ENCODE measurements at places on chromosomes 4 and X. TPM values are rescaled to one million over a fixed set of nuclear protein-coding genes. Genes with fewer than 3 reads are reported as not detected.

DNA sequence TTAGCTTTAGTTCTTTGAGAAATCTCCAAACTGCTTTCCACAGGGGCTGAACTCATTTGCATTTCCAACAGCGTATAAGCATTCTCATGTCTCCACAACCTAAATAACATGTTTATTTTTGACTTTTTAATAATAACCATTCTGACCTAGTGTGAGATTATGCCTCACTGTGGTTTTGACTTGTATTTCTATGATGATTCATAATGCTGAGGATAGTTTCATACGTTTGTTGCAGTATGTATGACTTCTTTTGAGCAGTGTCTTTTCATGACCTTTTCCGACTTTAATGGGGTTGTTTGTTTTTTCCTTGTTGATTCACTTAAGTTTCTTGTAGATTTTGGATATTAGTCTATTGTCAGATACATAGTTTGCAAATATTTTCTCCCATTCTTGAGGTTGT is 1833.0 kb upstream of the PCDH10 start:
- no peak for DNase-seq

GRCh38 chr4:123535037-123535748 is 138.6 kb downstream of the SPRY1 start:
- no peak for DNase-seq

DNA sequence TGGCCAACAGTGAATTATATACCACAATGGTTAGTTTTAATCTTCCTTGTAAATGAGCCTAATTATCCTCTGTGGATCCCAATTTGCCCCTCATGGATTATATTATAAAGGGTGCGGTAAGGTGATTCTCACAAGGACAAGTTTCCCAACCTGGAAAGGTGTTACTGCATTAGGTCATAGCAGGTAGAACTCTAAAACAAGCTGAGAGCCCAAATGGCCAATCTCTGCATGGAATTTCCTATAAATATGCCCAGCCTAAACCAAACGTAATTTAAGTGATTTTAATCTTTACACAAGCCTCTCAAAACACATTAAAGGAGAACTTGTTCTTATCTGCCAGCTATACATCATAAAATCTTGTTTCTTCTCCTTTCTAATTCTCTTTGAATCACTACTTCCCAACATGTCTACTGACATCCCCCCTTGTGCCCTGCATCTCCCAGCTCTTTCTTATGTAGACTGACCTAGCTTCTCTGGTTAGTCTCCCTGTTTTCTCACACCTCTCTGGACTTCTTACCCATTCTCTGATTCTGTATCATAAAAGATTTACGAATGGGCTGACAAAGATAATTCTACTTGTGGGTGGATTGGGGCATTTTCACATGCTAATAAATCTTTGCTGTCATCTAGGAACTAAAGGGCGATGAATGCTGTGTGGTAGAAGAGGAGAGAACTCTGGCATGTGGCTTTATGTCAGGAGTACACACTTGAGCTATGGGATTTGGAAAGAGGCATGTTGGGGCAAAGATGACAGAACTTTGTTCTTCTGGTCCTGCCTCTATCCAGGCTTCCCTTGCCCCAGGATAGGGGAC is 94.3 kb upstream of the PGRMC2 start:
- no peak for DNase-seq

- no peak for DNase-seq
These were observed 173.8 kb upstream of the MID1 start for GRCh38 chrX:10794203-10794630.

DNA sequence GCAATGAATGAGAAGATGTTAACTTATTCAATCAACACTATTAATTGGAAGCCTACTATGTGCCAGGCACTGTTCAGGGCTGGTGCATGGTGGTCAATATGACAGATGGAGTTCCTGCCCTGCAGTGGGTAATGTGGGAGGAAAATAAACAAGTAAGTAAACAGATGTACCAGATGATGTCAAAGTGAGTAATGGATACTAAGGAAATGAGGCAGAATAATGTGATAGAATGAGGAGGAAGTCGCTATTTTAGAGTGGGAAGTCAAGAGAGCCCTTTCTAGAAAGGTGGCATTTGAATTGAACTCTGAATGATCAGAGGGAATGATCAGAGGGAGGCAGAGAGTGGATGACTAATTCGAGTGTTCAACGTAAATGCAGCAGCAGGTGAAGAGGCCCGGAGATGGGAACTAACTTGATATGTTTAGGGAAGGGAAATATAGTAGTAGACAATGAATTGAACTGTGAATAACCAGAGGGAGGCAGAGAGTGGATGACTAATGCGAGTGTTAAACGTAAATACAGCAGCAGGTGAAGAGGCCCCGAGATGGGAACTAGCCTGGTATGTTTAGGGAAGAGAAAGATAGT is 48.3 kb downstream of the HMGB3 start:
- DNase-seq: no peak

- DNase-seq: no peak
These were observed 89.9 kb upstream of the PRKX start for GRCh38 chrX:3803305-3803704.

GRCh38 chrX:132877954-132878536 is 80.4 kb downstream of the HS6ST2 start:
- no peak for DNase-seq

GRCh38 chr4:102343964-102344519 is 1.2 kb downstream of the SLC39A8 start:
- DNase-seq: no peak

- DNase-seq: no peak
These were observed 22.0 kb downstream of the TBL1X start for GRCh38 chrX:9486786-9487387.

DNA sequence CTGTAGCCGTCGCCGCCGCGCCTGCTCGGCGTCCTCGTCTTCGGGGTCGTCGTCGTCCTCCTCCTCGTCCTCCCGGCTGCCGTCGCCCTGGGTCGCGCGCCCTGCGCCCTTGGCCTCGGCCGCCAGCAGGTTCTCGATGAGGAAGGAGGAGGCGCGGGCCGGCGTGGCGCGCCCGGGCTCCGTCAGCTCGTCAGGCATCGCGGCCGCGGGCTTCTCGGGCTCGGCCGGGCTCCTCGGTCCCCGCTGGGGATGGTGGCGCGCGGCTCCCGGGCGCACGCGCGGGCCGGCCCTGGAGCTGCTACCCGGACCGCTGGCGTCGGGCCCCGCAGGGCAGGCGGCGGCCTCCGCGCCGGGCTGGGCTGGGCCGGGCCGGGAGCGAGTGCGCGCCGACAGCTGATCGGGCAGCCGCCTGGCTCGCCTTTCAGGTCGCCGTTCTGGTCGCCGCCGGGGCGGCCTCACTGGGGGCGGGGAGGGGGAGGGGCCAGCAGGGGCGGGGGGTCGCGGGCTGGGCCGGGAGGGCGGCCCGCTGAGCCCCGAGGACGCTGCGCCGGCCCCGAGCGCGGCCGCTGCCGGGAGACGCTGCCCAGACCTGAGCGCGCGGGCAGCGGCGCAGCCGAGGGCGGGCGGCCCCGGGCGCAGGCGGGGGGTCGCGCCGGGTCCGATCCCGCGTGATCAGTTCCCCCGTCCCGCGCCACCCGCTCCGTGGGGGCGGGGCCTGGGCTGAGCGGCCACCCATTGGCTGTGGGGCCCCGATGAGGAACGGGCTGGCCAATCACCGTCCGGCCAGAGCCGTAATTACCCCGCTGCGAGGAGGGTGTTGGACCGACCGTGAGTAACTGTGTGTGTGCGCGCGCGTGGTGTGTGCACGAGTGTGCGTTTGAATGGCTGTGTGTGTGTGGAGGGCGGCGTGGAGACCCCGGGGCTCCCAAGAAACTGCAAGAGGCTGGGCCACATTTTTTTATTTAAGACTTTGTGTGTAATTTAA is at the start of gene HMX1:
Gene HMX1, minus strand, starts transcription at position 423 of the 985 bp plus-strand sequence. Its CDS starts 225 bp downstream, at position 198.
- DNase-seq: peak; percentile 89

- DNase-seq: peak; percentile 12
These were observed at the start of gene ANOS1 for GRCh38 chrX:8731559-8732395. TSS of gene ANOS1 (minus strand) at chrX:8732137. CDS start at chrX:8732036, 101 bp downstream.

- DNase-seq: no peak
These were observed 9.8 kb downstream of the DCAF8L2 start for GRCh38 chrX:27599928-27600327.

- DNase-seq: no peak
These were observed 118.0 kb upstream of the RPL34 start for GRCh38 chr4:108502356-108502755.

- DNase-seq: no peak
These were observed 134.9 kb downstream of the STOX2 start for GRCh38 chr4:184039963-184040383.

DNA sequence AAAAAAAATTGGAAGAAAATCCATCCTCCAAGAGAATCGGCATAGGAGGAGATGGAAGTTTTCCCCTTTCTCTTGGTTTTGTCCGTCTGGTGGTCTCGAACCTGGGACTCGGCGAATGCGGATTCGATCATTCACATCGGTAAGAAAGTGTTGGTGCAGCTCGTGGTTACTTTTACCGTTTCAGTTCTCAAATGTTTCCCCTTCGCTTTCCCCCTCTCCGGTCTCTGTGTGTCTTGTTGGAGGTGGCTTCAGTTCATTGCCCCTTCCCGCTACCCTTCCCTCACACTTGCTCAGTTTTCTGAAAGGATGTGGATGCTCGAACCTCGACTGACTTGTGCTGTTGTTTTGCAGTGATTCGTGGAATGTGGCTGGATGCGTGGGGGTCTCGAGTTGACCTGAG is 840 bp downstream of the GRID2 start:
- DNase-seq: no peak

GRCh38 chr4:79331126-79331876 is 5.4 kb upstream of the NAA11 start:
- peak; percentile 5 for DNase-seq

GRCh38 chrX:30642642-30643041 is 10.6 kb upstream of the GK start:
- DNase-seq: no peak

DNA sequence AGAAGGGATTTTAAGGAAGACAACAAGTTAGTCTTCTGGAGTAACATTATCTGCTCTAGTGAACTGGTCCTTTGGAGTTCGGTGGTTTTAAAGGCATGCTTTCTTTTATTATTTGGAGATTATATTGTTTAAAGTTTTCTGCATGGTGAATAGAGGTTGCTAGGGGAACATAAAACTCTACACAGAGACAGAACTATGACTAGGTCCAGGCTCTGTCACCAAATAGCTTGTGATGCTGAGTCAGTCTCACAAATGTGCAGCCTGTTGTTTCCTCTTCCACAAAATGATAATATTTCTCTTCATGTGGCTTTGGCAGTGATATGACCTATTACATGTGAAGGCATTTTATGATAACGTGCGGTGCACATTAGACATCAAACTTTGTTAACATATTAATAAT is 132.6 kb downstream of the PACRGL start:
- no peak for DNase-seq

- DNase-seq: no peak
These were observed 7.0 kb downstream of the CYBB start for GRCh38 chrX:37786624-37787422.

DNA sequence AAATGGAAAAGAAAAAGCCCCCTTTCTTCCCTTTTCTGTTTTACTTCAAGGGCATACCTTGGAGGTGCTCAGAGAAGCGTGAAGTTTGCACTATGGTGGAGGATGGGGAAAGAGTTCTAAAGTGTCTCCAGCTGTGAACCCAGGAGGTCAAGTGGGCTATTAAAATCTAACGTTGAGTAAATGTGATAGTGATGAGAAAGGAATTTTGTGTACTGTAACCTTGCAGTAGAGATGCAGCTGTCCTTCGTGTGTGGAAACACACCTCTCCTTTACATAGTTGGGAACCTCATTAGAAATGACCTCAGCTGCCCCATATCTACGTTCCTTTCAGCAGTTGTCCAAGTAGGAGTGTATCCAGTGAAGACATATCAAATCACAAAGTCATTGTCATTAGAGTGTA is 26.5 kb downstream of the ADH5 start:
- DNase-seq: no peak

- peak; percentile 93 for DNase-seq
These were observed 208.3 kb upstream of the JADE1 start for GRCh38 chr4:128600996-128601871.

- DNase-seq: no peak
These were observed 24.1 kb downstream of the TMPRSS11A start for GRCh38 chr4:67939195-67939594.

DNA sequence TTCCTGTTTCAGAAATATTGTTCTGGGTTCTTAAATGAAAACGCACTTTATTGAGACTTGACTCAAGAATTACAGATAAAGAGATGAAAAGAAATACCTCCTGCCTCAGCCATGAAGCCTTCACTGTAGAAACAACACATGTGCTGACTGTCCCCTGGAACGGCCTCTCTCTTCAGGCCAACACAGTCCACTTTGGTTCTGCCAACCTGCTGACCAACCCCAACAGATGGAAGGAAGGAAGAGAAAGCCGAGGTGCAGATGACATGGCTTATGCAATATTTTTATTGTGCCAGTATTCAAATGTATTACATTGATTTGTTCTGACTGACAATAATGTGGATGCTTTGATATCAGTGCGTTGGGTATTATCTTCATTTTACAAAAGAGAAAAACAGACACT is 171.0 kb downstream of the CPEB2 start:
- DNase-seq: no peak

DNA sequence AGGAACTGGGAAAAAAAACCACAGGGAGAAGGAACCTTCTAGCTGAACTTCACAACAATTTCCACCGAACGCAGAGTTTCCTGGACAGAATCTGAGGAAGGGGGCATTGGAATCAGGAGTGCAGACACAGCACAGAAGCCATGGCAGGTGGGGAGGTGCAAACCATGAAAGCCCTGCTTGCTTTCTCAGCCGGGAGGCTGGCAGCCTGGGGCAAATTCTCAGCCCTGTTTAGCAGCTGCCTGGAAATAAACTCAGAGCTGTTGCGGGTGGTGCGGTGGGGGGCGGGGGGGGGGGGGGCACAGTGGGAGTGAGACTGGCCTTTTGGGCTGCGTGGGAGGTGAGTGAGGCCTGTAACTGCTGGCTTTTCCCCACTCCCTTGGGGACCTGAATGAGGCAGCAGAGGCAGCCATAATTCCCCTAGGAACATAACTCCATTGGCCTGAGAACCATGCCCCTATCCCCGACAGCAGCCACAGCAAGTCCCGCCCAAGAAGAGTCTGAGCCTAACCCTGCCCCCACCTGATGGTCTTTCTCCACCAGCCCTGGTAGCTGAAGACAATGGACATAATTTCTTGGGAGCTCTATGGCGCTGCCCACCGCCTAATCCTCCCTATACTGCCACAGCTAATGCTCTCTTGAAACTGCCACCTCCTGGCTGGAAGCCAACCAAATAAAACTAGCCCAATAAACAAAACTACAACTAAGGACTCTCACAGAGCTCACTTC is 176.3 kb downstream of the FAM13A start:
- DNase-seq: no peak

- no peak for DNase-seq
These were observed 133.8 kb downstream of the AFF1 start for GRCh38 chr4:87068583-87069021.

NR3C2 gene
- not detected for total RNA-seq

TRMT2B gene
- total RNA-seq: 27.7 TPM

TEX11 gene
- not detected for total RNA-seq

SPIN2A gene
- not detected for total RNA-seq

PAGE5 gene
- total RNA-seq: not detected

PAGE2B gene
- total RNA-seq: not detected

CHRNA9 gene
- total RNA-seq: not detected

TBL1X gene
- 4.3 TPM for total RNA-seq

SAGE1 gene
- not detected for total RNA-seq

DIAPH2 gene
- 10.5 TPM for total RNA-seq
